ENCODE measurements at places on chromosomes 4 and X.

GRCh38 chr4:6262847-6263487 lies 6.7 kb upstream of the WFS1 start:
- DNase-seq, result no peak

DNA sequence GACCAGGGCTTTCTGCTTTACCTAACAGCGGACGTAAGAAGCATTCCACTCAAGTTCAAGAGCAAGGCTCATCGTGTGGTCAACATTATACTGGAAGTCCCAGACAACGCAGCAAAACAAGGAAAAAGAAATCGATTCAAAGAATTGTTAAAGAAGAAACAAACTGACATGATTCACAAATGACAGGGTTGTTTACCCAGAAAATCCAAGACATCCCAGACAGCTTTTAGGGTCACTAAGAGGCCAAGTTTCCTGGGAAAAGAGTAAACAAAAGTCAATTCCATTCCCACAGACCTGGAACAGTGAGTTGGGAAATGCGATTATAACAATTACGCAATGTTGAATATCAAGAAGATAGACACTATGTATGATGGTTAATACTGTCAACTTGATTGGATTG lies 21.5 kb upstream of the HTRA3 start:
- no peak for DNase-seq

- no peak for DNase-seq
Observed at GRCh38 chr4:152870606-152871005, 65.5 kb upstream of the FHDC1 start.

DNA sequence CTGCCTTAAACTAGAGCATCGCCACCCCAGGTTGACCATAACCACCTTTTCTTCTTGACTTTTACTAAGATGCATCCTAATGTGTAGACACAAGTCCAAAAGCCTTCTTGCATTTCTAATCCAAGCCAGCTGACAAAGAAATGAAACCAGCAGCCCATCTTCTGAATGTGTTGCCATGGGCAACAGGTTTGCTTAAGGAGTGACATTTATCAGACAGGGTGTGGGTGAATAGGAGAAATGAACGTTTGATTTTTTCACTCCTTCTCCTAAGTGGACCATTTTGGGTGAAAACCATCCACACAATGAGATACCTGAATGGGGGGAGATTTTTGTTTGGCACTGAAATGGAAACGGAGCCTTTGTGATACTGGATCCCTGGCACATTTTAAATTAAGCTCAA lies 72.7 kb upstream of the C4orf50 start:
- no peak for DNase-seq

DNA sequence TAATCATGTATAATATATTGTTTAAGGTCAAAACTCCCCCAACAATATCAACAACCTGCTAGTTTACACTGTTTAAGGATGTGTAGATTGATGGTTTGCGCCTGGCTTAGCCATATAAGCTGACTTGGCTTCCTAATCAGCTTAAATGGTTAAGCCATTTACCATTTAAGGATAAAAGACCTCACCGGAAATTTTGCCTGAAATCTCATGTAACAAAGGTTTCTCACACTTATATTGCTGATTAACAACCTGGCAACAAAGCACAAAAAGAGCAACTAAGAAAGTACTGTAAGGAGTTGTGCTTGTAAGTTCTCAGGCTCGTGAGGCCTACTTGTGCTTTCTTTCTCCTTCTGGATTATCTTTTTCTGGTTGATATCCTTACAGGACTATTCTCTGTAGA lies 485.2 kb downstream of the GABRG1 start:
- no peak for DNase-seq

DNA sequence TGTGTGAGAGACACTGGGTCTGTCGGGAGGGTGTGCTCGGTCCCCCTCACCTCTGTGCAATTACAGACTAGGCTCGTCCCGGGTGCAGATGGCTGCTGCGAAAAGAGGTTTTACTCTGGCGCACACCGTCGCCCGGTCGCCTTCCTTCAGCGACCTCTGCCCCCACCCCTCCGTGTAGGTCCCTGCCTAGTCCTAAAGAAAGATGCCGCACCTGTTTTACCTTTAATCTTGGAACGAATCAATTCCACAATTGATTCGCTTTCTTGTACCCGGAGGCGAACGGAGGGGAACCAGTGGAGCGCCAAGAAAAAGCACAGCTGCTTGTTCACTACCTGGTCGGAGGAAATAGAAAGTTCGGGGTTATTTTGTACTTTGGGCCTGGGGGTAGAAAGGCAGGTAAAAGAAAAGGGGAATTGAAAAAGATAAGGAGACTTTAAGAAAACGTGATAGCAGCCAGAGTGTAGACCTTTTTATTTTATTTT lies 1.2 kb downstream of the NPNT start:
- DNase-seq, result no peak

DNA sequence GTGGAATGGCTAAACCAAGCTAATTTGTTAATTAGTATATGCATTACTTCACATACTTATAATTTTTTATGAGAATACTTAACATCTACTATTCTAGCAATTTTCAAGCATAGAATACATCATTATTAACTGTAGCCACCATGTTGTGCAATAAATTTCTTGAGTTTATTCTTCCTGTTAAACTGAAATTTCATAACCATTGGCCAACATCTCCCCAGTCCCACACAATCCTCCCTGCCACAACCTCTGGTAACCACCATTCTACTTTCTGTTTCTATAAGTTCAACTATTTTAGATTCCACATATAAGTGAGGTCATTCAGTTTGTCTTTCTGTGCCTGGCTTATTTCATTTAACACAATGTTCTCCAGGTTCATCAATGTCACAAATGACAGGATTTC lies 208.5 kb downstream of the PPP4R3C start:
- no peak for DNase-seq

GRCh38 chrX:24148535-24149350 lies 786 bp upstream of the ZFX start:
- DNase-seq, result no peak

GRCh38 chr4:113732-114131 lies 10.6 kb upstream of the ZNF718 start:
- no peak for DNase-seq

GRCh38 chr4:174910271-174910670 lies 7.9 kb upstream of the ADAM29 start:
- no peak for DNase-seq

GRCh38 chr4:140499391-140499790 lies 1.3 kb upstream of the MGAT4D start:
- DNase-seq, result no peak

DNA sequence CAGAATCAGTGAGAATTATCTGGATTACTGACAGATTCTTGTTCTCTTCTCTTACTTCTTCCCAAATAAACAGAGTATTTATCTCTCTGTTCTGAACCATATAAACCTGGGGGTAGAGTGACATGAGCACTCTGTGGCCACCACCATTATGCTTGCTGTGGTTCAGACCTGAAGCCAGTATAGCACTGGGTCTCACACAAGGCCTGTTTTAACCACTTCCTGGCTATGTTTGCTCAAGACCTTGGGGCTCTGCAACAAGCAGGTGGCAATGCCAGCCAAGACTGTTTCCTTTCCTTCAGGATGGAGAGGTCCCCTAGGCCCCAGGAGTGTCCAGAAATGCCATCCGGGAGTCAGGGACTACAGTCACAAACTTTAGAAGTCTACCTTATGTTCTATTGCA lies 21.7 kb upstream of the HEPH start:
- DNase-seq, result no peak

DNA sequence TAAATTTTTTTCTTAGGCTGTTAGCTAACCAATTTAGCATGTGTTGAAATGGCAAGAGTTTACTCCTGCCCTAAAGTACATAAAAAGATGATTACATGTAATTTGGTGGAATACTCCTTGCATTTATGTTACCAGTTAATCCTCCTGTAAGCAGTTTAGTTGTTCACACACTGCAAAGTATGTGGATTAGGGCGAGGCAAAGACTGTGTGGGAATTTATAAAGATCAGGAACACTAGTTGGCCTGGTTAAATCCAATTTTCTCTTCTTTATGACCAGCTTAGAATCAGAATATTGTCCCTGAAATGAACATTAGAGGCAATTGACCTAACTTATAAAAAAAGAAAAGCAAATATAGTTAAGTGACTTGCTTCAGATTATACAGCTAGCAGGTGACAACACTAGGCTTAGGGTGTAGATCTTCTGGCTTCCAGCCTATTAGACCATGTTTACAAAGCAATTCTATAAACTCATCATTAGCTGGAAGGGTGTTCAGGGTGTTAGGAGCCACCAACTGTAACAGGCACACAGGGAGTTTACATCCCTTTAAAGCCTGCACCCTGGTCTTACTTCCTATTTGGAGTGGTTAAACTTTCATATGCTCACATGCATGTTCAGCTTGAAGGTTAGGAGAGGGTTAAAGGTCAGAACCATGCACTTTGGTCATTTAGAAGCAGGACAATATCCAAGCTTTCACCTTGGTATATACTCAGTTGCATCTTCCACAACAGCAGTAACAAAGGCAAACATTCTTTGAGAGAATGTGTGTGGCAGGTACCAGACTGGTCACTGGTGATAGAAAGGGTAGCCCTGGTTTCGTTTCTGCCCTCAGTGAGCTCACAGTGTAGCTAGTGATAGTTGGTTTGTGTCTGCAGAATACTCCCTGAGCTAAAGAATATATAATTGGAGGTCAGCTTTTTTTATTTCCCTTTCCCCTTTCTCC lies 72.6 kb downstream of the GC start:
- no peak for DNase-seq

GRCh38 chrX:154727871-154728270 lies 23.0 kb downstream of the GAB3 start:
- DNase-seq, result no peak
